Stimulated activated CD8-positive, alpha-beta memory T cell treated with anti-CD3 and anti-CD28 coated beads, Interleukin-15, amount 100 ng/mL, for 1 hour (primary cell): ENCODE measurements at places on chromosomes 6 and 20.

DNA sequence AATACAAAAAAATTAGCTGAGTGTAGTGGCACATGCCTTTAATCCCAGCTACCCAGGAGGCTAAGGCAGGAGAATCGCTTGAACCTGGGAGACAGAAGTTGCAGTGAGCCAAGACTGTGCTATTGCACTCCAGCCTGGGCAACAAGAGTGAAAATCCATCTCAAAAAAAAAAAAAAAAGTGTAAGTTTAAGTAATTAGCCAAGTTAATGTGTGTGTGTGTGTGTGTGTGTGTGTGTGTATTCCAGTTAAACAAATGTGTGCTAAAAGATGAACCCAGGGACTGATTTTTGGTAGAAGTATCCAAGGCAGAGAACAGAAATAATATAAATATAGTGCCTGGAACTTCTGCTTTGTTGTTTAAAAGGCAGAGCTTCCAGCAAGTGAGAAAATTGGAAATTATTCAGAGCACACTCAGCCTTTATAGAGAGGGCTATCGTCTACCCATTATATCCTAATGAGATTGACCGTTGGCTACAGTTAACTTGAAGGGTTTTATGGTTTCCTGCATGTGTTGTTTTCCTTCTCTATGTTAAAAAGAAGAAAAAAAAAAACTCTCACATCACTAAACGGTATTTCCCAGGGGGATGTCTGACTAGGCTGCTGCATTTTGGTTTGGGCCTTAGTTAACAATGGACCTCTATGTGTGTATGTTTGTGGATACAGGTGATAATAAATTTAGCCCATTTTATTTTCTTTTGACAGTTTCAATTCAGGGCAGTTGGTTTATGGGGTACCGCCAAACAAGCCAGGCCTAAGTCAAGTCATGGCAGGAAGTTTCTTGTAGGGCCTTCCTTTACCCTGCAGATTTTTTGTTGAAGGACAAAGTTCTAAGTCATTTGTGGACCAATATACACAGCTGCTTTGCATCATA lies 9.8 kb downstream of the SOX4 start:
- no peak for DNase-seq

DNA sequence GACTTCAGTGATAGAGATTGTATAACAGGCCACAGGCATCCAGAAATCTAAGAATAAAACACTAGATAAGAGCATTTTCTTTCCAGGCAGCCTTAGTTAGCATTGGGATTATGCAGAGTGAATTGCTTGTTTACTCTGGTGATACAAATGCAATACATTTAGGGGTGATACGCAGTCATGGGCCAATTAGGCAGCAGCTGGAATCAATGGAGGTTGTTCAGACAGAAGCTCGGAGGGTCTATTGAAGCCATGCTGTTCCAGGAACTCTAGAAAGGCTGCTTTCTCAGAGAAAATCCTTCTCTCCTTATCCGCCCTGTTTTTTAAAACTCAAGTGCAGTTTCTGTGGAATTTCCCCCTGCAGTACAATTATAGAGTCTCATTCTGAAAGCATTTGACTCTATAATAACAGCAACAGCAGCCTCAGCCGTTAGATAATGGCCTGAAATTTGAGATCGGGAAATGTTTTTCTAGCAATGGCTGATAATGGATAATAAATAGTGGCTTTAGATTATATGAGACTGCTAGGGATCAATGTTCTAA lies 364.3 kb upstream of the HS3ST5 start:
- DNase-seq: no peak

DNA sequence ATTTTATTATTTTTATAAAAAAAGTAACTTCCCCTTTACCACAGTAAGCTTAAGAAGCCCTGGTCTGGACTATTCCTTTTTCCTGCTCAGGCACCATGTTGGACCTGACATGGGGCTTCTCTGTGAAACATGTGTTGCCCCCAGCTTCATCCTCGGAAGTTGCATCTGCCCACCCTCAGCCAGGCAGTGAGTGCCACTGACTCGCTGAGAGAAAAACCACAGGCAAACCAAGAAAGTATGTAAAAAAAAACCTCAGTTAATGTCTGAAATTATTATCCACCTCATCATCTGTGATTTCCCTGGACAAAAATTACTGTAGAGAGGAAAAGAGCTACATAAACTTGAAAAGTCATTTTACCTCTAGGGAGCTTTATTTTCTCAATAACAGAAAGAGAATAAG lies 109.9 kb upstream of the MCHR2 start:
- DNase-seq: no peak

DNA sequence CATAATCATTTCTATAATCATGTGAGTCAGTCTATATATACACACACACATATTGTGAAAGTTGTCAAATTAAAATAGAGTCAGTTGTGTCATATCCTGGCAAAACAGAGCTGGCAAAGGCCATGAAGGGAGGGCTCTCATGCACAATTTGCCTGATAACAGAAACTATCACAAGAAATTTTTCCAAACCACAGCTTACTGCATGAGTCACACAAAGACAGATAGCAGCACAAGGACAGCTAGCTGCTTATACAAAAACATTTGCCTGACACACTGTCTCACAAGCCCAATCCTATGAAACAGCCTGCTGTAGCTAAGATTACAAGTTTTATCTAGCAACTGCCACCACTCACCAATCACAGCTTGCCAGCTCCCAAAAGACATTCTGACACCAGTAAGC lies 848.5 kb upstream of the MAN1A1 start:
- no peak for DNase-seq

- DNase-seq: no peak
Observed at GRCh38 chr6:160348223-160349019, at the start of gene SLC22A3. Gene SLC22A3 (plus strand): TSS chr6:160348378. CDS start chr6:160348420, 42 bp downstream.

DNA sequence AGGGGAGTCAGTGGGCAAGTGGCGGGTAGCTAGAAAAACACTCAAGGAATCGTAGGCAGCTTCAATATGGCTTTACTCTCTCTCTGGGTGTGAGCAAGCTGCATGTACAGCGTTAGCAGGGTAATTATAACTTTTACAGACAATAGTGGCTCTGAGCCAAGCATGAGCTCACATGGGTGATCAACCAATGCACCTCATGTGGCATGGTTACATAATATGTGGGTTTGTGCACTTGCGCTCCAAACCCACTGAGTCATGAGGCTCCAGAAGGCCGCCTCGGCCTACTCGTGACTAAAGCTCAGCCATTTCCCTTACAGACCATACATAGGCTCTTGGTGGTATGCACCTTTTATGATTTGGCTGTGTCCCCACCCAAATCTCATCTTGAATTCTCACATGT lies 78.4 kb upstream of the FBXL4 start:
- DNase-seq: no peak

DNA sequence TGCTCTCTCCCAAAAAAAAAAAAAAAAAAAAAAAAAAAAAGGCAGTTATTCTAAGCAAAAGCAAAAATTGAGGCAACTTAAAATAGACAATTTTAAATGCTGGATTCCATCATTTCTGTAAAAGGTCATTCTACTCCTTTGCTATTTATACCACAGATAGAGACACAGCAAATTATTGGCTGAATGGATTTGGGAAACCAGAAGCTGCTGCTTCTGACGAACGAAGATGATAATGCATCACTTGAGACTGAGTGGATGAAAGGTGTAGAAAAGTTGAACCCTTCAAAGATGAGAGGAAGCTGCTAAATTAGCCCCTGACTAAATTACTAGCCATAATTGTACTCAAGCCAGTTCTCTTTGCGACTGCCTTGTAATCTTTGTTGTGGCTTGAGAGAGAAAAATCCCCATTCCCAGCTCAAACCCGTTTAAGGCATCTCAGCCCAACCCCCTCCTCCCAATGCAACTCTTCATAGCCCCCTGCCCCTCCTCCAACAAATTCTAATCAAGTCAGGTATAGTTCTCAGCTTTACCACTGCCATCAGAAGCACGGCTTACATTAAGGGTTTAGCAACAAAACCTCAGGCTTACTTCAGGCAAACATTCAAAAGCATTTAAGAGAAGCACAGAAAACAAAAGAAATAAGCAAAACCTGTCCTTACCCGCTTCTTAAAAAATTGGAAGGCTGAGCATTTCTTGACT lies 1.0 kb downstream of the SGK1 start:
- DNase-seq: no peak

DNA sequence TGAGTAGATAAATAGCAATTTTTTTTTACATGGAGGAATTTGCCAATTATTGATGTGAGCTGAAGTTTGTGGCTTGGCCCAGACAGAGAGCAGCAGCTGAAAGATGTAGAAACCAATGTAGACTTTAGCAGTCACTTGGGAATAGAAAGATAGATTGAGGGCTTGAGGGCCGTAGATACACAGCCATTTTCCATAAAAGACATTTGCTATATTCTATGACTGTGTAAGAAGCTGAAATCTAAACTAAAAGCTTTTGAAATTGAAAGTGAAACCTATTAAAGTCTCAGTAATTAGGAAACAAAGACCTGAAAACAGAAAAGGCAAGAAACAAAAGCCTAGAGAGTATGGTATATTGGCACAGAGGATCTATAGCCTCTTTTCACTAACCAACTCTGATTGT lies 332.7 kb downstream of the CENPW start:
- DNase-seq: no peak

DNA sequence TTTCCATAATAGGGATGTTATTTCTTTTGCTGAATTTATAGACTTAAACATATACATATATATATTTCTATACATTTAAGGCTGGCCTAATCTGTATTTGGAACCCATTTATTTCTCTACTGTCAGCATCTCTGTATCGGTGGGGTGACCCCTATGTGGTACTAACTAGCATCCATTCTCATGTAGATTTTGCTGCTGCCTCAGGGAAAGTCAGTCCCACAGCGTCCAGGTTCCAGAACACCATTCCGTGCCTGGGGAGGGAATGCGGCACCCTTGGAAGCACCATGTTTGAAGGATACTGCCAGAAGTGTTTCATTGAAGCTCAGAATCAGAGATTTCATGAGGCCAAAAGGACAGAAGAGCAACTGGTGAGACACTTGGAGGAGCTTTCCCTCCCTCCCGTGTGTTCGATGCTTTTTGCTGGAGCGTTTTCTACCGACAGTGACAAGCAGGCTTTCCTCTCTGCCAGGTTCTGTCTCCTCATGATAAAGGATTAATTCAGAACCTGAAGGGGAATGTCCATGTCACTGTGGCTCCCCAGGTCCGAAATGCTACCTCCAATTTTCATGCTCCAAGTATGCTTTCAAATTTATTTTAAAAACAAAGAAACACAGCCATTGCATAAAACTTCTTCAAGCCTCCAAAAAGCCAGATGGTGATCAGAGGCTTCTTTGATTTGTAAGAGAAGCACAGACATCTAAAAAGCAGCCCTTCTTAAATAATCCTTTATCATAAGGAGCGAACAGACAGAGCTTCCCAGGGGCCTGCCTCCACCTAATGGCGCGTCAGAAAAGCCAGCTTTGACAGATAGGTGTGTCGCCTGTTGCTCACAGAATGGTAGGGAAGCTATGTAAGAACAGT lies 13.1 kb downstream of the TNFAIP3 start:
- no peak for DNase-seq

DNA sequence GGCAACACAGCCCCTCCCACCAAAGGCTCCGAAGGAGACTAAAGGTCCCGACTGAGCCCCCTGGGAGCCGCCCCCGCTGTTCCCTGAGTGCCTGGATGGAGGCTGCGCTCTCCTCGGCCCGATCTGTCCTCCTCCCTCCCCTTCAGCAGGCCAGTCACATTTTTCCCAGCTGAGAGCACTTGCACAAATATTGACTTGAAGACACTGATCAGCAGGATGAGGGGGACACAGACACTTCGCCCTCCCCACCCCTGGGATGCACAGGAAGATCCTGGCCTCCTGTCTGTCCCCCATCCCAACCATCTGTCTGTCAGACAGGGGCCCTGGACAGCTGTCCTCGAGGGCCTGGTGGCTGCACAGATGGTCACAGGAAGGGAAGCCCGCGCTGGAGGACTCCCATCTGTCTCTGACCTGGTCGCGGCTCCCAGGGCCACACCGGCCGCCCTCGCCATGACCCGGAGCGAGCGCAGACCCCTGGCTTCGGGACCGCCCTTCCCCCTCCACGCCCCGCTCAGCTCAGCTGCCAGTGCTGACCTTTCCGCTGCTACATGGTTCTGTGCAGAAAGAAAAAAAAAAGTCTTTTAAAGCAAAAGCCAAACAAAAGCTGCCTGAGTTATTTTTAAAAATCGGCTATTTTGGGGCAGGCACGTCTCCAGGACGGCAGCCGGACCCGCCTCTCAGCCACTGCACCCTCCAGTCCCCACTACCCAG lies 11.1 kb downstream of the LAMA5 start:
- DNase-seq: no peak

DNA sequence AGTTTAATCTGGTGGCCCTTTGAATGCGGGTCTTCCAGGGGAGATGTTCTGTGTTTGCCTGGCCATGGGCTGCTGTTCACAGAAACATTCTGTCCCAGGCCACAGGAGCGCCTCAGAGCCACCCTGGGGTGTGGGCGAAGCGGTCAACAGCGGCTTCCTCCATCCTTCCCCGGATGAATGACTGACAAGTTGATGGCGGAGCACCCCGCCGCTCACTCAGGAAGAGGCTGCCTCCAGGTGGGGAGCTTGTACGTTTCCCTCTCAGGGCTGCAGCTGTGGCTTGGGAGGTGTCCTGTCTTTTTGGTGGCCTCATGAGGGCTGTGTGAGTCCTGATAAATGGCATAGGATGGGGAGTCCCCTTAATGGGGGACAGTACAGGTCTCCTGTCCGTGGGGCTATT lies 178.4 kb downstream of the NRN1 start:
- DNase-seq: no peak

- no peak for DNase-seq
Observed at GRCh38 chr6:157751547-157752200, 71.4 kb upstream of the SNX9 start.

DNA sequence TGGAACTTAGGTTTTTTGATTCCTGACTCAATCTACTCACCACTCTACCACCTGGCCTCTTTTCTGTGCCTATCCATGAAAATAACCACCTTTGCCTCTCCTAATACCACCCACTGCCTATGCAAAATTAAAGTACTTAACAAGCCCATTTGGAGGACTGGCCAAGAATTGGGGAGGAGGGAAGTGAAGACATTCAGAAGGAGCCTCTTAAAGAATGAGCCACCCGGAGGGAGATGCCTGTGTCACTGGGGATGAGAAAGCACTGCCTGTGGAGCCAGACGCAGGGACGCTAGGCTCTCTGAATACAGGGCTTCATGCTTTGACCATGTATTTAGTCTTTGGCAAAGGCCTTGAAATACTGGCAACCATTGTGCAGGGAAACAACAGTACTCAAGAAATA lies 40.0 kb upstream of the MRPS10 start:
- no peak for DNase-seq

DNA sequence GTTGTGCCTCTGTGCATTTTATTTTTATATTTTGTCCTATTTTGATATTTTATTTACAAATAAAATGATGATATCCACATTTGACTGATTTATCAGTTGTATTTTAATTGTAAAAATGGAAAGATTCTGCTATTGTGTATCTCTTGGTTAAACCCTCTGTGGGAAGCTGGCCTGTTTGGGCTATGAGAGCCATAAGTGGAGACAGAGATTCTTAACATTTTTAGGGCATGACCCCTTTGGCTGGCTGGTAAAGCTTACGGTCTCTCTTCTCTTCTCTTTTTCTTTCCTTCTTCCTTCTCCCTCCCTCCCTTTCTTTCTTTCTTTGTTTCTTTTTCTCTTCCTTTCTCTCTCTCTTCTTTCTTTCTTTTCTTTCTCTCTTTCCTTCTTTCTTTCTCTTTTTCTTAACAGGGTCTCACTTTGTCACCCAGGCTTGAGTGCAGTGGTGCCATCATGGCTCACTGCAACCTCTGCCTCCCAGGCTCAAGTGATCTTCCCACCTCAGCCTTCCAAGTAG lies 172.3 kb upstream of the CDYL start:
- no peak for DNase-seq
